ENCODE measurements at places on chromosomes 7 and 10.

DNA sequence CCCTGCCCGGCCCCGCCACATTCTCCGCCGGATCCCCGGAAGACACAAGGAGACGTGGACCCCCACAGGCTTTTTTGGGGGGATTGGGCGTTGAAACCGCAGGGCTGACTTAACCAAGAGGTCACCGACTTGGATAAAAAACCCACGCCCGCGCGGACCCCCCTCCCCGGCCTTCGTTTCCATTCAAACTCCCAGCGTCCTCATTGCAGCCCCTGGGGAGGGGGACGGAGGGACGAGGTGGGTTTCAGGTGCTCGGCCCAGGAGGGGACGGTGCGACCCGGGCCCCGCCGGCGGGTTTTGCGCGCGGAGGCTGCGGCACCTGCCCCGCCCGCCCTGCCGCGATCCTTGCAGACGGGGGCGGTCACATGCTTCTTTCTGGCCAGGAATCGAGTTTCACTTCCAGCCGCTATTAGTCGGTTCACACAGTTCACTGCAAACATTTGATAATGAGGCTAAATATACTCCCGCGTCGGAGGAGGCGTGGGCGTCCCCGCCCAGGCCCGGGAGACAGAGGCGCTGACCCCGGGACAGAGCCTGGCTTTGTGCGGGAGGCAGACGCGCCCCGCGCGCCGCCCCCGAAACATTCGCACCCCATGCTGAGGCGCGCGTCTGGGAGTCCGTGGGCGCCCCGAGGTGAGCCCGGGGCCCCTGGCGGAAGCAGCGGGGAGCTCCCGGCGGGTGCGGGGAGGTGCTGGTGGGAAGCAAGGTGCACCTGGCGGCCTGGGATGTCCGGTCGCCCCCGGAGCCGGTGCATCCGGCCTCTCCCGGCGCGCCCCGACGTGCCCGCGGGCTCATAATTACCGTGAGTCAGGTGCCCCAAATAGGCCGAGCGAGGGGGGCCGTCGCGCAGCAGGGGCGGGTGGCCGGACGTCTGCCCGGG, 2.7 kb upstream of the PDGFA start:
- no peak for DNase-seq

- no peak for DNase-seq
These were observed 64.4 kb upstream of the ITGA8 start for GRCh38 chr10:15783941-15784636.

- DNase-seq, result no peak
These were observed 605.4 kb downstream of the INHBA start for GRCh38 chr7:41097501-41097900.

DNA sequence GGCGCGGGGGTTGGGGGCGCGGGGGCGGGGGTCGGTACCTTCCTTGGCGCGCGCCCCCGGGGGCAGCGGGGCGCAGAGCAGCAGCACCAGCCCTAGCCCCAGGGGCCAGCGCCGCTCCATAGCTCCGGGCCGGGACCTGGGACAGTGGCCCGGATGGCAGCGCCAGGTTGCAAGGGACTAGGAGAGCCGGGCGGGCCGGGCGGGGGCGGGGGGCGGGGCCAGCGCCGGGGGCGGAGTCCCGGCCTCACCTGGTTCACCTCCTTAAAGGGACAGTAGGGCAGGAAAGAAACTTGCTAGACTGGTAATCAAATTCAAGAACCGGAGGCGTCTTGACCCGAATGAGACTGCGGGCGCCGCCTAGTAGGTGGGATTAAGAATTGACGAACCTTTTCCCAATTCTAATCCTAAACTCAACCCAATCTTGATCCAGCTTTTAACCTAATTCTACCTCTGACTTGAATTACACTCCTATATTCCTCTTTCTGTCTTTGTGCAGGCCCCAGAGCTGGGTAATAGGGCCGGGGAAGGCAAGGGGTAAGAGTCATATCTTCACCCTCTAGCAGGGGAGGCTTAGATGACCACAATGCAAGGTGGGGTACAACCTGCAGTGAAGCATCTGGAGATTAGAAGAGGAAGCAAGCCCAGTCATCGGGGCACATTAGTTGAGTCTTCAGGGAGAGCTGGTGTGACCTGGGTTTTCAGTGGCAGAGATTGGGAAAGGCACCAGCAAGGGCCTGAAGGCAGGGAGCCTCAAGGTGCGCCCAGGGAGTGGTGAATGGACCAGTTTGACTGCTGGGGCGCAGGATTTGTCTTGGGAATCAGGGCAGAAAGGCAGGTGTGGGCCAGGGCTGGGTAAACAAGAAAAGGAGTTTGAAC, at the start of gene EPHA1:
TSS of gene EPHA1 (minus strand) at position 171 of the 876 bp plus-strand sequence. CDS start at position 120, 51 bp downstream.
- DNase-seq, result no peak

DNA sequence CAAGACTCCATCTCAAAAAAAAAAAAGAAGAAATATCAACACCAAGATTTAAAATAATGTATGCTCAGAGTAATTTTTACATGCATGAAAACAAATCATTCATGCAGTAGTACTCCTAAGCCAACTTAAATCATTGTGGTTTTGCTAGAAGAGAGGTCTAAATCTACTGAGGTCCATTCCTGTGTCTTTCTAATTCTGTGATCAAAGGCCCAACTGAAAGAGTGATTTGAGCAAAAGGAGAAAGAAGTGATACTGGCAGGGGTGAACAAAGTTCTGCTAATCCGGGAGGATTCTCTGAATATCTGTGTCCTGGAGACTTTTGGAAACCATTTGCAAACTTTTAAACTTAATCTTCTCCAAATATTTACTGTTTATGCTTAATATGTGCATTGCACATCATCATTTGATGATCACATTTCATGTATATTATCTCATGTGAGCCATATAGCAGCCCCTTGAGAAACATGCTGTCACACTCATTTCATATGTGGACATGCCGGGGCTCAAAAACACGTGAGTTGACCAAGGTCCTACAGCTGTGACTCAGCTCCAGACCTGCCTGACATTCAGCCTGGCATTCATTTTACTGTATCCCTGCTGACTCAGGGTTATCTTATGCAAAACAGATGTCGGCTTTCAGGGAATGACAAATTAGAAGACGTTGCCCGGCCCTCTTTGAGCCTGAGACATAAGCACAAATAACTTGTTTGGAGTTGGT, 76.4 kb downstream of the FAM107B start:
- DNase-seq, result peak; percentile 81

DNA sequence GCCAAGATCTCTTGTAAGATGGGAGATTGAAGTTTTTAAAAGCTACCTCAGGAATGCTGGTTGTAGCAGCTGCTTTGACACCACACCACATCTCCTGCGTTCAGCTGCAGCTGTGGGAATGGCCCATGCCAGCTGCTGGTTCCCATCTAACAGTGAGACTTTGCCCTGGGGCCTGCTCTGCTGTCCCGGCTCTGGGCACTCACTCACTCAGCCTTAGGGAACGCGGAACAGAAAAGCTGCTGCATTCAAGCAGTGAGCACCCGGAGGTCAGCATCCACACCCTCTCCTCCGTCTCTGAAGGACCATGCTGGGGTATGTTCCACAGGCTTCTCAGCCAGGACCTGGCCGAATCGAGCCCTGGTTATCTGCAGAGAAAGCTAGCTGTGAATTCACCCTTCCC, 197.1 kb upstream of the CXCL12 start:
- DNase-seq, result no peak

DNA sequence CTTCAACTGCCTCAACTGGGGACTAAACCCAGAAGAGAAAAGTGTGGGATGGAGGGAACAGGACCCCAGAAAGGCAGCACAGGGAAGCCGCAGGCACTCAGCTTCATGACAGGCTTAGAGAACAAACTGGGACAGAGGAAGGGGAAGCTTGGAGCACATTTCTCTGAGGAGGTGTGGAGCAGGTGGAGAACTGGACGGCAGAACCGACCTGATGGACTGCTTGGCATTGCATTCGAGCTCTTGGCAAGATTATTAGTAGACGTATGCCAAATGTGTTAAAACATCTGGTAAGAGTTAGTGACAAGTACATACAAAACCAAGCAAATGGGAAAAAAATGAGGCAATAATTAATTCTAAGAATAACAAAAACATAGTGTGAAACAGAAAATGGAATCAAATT, 335.7 kb downstream of the SFMBT2 start:
- DNase-seq, result no peak

DNA sequence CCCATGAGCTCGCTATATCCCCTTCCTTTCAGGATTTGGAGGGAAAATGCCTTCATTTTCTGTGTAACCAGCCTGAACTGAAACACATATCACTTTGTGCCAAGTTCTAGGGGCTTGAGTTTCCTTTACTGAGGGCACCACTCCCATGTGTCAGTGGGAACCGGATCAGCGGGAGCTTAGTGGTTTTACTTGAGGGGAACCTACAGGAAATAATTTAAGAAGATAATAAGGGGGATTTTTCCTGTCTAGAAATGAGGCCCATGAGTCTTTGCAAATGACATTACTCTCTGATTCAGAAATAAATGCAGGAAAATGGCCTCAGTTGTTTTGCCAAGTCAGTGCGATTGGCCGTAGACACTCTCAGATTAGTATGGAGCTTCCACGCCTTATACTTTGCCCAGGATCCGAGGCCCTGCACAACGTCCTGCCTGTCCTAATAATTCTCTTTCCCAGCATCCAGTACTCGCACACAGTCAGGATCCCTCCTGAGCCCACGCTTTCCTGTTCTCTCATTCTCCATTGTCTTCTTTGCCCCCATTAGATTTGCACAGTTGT, 86.4 kb upstream of the LYZL1 start:
- no peak for DNase-seq

GRCh38 chr10:35040760-35041501, 49.2 kb downstream of the CUL2 start:
- peak; percentile 45 for DNase-seq

GRCh38 chr10:91621483-91622113, 11.3 kb downstream of the PPP1R3C start:
- no peak for DNase-seq

DNA sequence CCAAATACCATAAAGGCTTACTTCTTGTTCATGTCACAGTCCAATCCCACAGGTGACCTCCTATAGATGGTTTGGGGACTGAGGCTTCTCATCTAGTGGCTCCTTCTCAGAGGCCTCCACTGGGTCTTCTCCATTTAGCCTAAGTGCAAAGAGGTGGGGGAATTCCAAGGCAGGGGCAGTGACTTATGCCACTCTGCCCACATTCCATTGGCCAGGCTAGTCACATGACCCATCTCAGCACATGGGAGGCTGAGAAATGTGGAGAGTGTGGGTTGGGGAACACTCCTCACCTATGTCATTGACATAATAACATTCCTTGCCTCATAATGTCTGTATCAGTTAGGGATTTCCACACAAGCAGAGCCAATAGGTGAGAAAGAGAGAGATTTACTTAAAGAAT, 104.3 kb upstream of the PLXNA4 start:
- no peak for DNase-seq

DNA sequence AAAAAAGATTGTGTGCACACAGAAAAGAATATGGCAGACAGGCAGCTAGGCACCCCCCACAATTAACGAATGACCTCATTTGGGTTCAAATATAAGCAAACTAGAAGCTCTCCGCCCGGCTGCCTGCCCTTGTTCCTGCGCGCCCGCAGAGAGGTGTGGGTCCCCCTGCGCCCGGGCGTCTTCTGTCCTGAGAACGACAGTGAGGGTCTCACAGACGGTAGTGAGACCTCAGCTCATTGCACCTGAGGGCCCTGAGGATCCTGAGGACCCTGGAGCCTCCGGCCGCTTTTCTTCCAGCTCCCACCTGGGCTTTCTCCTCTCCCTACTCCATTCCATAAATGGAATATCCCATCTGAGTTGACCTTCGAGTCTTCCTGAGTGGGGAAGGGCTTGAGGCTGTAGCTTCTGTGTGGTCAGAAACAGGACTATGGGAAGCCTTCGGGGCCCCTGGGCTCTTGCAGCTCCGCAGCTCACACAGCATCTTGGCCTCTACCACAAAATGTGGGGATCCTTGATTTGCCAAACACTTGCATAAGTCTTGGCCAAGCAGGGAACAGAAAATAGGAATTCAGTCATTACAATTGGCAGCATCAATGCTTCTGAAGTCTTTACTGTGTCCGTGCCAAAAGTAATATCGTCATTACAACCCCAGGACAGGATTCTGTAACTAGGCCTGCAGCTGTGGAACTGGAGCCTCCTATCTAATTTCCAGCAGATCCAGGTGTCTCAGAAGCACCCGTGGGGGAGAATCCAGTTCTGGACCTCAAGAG, 43.8 kb downstream of the JAKMIP3 start:
- DNase-seq, result no peak

Measured in T1000 (cell line).